Stimulated activated CD8-positive, alpha-beta memory T cell treated with anti-CD3 and anti-CD28 coated beads, Interleukin-2, amount 100 ng/mL, for 48 hours (primary cell): ENCODE measurements at places on chromosomes 6 and 20.

DNA sequence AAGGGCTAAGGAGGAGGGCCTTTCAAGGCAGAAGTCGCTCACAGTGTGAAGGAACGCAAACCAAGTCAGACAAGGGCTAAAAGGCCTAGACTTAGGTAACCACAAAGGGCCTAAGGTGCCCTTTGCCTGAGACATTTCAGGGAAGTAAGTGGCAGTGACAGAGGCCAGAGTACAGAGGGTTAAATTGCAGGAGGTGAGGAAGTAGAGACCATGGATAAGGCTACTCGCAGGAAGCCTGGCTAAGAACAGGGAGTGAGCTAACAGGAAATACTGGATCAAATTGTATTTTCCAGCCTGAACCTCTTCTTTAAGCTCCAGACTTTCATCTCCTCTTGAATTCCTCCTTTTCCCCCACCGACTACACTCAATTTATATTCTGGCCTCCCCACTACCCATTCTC lies 16.6 kb downstream of the ZHX3 start:
- no peak for DNase-seq

GRCh38 chr6:109740787-109741186 lies 49.7 kb downstream of the FIG4 start:
- no peak for DNase-seq

DNA sequence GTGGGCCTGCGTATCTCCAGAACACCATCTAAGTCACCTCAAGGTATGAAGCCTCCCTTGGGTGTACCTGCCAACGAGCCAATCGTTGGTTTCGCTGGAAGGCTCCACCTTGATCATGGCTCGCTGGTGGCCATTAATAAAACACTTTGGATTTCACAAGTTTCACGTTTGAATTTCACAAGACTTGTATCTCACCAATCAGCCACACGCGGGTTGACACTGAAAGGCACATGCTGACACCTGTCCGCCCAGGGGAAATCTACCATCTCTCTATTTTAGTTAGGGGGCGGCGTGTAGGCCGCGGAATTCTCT lies 586 bp upstream of the HMGA1 start:
- DNase-seq = no peak

DNA sequence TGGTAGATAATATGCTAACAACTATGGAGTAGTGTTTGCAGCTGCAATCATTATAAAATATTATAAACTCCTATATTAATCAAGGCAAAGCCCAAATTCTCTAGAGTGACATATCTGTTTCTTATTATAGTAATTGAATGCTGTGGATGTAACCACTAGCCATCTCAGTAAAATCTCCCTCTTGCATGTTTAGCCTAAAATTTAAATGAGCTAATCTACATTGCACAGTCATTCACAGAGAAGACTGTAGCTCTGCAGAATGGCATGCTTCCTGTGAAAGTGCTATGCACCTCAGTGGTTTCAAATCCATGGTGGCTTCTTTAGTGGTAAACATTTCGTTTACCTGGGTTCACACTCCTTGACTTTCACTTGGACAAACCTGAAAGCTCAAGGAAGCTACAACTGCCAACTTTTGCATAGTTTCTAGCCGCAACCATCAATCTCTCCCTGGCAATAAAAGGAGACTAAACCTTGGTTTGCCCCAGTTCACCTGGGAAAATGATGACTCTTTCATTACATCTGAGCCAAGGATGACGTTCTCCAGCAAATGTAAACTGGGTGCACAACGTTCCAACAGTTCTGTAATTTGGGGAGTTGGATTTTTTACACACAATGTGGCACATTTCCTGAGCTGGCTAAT lies 47.2 kb downstream of the FILIP1 start:
- no peak for DNase-seq

GRCh38 chr6:158304254-158304653 lies 8.0 kb upstream of the TULP4 start:
- DNase-seq = no peak
